ENCODE measurements at places on chromosomes 5 and 9.

DNA sequence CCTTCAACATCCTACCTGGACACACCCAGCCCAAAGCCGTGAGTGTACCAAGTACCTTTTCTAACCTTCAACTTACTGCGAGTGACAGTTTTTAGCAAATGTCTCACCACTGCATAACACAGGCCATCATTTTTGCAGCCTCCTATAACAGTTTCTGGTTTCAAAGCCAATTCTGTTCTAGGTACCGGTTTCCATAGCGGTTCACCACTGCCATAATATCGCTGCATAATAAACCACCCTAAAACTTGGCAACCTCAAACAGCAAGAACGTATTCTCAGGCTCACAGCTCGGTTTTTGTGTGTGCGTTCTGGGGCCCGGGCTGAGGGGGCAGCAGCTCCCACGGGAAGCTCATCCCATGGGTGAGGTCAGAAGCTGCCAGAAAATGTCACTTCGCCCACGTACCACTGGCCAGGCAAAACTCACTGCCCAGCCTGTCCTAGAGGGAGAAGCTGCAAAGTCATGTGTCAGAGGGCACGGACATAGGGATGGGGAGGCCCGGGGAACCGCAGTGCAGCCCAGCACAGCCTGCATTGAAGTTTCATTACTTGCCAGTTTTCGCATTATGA lies 15.9 kb upstream of the ADAMTS2 start:
- no peak for DNase-seq

- no peak for DNase-seq
These were observed 107.7 kb downstream of the MTRR start for GRCh38 chr5:7976411-7977190.

DNA sequence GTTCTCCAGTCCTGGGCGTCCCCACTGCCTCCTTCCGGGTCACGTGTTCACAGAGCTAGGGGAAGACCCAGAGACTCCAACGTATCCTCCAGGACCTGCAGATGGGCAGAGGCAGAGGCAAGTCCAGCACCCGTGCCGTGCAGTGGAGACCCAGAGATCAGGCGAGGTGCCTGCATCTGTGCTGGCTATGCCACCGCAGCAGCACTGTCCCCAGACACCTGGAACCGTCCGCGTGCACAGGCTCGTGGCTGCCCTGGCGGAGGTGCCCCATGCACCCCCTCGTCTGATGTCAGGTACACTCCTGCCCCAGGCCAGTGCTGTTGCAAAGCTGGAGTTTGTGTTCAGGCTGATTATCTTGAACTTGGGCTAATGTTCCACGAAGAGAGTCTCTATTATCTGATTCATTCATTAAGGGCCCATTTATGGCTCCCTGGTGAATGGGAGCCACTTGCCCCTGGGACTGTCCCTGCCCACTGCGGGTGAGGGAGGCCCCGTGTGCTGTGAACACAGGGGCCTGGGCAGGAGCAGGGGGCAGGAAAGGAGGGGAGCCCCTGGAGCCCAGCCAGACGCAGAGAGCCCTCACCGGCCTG lies 13.7 kb downstream of the IRX4 start:
- no peak for DNase-seq

GRCh38 chr9:129458155-129458661 lies 162.7 kb downstream of the C9orf50 start:
- DNase-seq, result no peak

DNA sequence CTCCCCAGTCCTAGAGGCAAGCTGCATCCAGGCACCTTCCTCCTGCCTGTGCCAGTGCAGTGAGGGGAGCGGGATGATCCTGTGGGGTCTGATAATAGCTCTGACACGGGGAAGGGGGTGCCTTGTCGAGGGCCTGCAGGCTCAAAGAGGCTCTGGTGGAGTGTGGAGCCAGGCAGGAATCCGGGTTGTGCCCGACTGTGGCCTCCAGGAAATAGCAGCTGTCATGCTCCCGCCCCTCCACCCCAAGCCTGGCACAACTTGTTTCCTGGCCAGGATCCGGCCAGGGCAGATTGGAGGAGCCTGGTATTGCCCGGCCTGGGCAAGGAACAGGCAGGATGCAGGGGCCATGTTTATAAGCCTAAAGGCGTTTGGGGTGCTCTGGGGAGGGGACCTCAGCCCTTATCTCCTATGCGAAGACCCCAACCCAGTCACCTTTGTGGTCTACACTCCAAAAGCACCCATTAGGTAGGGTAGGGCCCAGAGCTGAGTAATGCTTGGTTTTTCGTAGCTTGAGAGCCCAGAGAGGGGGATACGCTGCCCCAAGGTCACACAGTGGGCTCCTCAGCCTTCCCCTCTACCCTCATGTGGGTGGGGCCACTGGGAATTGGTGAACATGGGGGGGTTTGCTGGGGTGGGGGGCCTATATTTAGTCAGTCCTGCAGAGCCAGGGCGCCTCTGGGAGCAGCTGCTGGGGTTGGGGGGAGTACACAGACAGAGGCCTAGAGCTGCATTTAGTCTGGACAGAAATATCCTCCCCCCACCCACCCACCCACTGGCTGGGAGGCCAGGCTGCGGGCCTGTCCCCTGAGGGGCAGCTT lies 12.2 kb downstream of the CXXC5 start:
- peak; percentile 84 for DNase-seq

DNA sequence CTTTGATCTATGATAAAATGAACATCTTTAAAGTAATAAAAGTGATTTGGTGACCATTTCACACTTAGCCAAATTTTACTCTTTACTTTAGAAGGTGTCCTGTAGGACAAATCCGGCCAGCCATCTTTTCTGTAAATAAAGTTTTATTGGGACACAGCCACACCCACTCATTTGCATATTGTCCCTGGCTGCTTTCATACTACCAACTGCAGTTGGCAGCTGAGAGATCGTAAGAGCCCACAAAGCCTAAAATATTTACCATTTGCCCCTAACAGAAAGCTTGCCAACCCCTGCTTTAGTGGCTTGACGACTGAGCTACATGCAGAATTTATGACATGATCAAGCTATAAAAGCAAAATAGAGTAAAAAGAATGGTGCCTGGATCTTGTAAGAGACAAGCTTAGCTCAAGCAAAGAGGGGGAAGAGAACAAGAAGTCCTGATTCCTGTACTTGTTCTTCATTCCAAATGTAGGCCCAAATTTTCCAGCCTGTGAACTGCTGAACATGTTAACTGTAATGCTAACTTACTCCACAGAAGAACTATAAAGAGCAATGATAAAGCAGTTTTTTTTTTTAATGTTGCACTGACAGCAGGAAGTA lies 7.4 kb upstream of the FBXO10 start:
- DNase-seq, result no peak

DNA sequence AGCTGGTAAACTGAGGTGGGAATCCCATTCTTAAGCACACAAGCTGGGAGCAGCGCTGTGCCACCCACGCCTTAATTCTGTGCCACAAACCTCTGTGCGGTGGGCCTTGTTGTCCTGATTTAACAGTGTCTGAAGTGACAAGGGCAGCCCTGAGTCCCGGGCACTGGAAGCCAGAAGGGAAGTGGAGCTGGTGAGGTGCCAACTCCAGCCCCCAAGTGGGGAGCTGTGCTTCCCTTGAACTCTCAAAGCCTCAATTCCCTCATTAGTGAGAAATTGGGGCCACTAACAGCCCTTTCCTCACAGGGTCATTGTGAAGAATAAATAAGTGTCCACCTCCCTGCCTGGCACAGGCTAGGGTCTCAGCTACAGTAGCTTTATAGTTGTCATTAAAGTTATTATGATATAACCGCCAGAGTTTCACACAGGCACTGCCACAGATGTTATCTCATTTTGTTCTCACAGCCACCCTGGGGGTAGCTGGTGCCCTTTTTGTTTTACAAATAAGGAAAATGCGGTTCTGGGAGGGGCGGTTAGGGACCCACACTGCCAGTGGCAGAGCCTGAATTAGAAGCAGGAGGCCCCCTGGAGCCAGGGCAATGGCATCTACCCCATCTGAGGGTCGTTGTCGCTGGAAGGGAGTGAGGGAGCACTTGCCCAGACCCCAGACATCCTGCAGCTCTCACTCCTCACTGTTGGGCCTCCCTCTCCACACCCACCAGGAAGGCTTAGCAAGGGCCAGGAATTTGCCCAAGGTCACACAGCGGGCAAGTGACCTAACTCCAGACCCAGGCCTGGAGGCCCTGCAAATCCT lies 2.1 kb upstream of the TLX3 start:
- no peak for DNase-seq

DNA sequence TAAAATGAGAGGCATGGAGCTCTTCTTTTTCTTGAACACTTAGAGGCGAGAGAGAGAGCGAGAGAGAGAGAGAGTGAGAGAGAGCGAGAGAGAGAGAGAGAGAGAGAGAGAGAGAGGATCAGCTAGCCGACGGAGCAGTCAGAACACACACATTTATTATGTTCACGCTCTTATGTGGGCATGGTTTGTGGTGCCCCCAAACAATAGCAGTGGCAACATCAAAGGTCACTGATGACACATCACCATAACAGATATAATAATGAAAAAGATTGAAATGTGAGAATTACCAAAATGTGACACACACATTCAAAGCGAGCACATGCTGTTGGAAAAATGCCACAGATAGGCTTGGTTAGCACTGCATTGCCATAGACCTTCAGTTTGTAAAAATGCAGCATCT lies 116.1 kb downstream of the KDM4C start:
- DNase-seq, result no peak

DNA sequence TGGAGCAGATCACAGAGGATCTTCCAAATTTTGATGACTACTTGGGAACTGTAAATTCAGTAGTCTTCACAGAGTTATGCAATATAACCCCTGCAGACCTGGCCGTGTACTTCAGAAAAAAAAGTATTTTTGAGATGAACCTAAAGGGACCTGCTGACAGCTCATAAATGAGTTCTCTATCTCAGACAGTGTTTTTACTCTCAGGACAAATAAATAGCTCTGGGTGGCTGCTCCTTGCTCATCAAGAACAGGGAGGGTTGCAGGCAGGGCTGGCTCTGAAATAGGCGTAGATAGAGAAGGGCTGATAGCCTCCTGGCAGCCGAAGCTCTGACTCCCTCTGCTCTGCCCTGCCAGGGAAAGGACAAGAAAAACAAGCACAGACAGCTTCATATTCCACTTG lies 64.8 kb downstream of the PLAC8L1 start:
- no peak for DNase-seq

DNA sequence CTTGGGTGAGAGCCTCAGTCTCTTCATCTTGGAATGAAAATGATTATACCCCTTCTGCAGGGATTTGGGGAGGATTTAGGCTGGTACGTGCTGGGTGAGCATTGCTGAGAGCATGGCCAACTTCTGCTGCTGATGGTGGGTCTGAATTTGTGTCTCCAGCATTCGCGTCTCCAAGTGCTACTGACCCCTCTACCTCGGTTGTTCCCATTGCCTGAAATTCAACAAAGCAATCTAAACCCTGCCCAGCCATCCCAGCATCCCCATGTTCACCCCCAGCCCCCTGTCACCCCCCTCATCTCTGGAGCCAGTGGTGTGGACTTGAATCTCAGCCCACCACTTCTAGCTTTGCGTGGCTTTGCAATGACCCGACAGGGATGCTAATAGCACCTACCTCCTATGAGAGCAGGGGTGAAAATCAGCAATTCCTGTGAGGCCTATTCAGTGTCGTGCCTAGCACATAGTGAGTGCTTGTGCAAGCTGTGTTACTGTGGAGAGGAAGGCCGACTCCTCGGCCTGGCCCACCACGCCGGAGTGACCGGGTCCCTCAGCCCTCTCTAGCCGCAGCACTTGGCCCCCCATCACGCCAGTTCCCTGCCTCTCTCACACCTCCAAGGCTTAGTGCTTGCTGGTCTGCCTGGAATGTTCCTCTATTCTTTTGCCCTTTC lies 43.4 kb upstream of the SH3PXD2B start:
- DNase-seq, result no peak

DNA sequence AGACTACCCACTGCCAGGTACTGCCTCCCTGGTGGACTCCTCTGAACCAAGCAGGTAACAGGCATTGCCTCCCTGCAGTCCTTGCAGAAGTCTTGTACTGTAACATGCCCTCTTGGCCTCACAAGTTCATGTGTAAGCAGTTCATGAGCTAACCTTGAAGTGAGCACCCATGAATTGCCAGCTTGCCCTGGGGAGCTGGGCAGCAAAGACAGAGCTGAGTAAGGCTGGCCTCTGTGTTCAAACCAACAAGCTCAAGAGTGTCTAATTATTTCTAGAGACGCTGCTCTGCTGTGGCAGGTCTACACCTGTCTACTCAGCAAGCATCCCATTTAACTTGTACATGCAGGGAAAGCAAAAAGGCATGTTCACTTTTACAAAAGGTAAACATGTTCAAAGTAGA lies 113.5 kb downstream of the FEM1C start:
- no peak for DNase-seq

DNA sequence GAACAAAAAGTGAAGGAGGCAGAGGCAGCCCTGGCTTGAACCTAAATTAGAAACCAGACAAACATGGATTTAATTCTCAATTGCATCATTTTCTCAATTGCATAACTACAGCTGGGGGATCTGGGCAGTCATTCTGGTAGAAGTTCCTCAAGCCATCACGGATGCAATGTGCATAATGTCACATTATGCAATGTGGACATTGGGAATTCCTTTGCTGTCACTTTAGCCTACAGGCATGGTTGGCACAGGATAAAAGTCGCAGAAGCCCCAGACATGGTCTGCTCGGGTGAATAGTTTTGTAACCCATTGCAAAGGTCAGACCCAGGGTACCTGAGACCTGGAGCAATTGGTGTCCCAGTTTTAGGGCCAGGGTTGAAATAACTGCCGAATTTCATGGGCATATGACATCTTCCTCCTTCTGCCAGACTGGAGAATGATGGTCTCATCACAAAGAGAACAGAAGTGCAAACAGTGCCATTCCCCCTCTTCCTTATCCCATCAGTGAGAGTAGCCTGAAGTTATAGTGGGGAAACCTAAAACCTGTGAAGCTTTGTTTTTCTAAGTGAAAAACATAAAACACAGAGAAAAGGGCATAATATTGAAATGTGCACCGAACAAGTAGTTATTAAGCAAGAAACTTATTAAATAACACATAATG lies 290.8 kb downstream of the MSX2 start:
- DNase-seq, result no peak

GRCh38 chr9:72872718-72873117 lies 80.1 kb downstream of the ALDH1A1 start:
- no peak for DNase-seq

DNA sequence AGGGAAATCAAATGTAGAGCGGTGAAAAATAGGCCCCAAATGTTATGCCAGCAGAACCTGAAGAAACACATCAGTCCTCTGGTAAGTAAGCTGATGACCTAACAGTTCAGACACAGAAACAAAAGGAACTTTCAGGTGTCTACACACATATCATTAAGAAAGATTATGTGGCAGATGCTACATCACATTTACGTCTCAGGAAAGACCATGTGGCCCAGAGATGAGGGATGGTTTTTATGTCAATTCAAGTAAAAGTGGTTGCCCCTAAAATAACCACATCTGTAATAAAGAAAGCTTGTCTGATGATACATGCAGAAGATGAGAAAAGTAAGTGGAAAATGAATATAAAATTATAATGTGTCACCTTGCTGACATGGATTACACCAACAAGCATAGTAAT lies 31.4 kb downstream of the GNAQ start:
- DNase-seq, result no peak

- peak; percentile 73 for DNase-seq
These were observed 679 bp downstream of the DOLK start for GRCh38 chr9:128946571-128947276.

GRCh38 chr5:22757776-22758175 lies 95.4 kb downstream of the CDH12 start:
- DNase-seq, result no peak

All from C1 segment of cervical spinal cord (tissue), 14 donors.